Uterus (tissue), 4 donors: ENCODE measurements at places on chromosomes 4 and X. TPM values are rescaled to one million over a fixed set of nuclear protein-coding genes. Genes with fewer than 3 reads are reported as not detected.

- DNase-seq: no peak
- no peak overlapping the region for H3K4me3 ChIP-seq
- H3K27me3 ChIP-seq: no peaks in the 10 kb centered on the region
- no peaks in the 10 kb centered on the region for H3K36me3 ChIP-seq
Measured at GRCh38 chrX:40530509-40530908, 50.3 kb upstream of the ATP6AP2 start.

- H3K4me1 ChIP-seq: no peaks in the 10 kb centered on the region
- no peaks in the 10 kb centered on the region for H3K36me3 ChIP-seq
- no peak overlapping the region for H3K27ac ChIP-seq
Measured at GRCh38 chr4:187586892-187587291, 408.7 kb upstream of the ZFP42 start.

DNA sequence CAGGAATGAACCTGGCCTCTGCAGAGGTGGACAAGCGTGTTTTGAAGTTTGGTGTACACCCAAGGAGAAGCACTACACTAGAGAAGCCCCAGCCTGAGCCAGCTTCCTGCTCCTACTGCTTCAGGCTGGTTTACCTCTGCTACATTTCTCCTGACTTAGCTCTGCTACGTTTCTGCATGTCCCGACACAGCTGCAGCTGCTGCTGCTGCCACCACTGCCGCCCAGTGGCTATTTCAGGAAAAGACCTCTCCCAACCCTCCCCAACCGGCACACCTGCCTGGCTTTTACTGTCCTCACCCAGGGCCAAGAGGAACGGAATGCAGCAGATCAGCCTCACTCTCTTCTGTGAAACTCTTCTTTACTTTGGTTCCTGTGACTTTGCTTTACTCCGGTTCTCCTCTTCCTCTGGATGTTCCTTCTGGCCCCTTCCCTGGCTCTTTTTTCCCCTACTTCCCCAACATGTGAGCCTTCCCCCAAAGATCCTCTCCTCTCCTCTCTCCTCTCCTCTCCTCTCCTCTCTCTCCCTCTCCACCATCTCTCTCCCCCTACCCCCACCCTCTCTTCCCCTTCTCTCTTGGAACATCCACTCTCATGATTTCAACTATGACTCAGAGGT, 3.1 kb upstream of the P2RY4 start:
- no peaks in the 10 kb centered on the region for H3K27me3 ChIP-seq
- no peaks in the 10 kb centered on the region for H3K4me1 ChIP-seq
- no peak overlapping the region for H3K4me3 ChIP-seq
- H3K36me3 ChIP-seq: no peaks in the 10 kb centered on the region

DNA sequence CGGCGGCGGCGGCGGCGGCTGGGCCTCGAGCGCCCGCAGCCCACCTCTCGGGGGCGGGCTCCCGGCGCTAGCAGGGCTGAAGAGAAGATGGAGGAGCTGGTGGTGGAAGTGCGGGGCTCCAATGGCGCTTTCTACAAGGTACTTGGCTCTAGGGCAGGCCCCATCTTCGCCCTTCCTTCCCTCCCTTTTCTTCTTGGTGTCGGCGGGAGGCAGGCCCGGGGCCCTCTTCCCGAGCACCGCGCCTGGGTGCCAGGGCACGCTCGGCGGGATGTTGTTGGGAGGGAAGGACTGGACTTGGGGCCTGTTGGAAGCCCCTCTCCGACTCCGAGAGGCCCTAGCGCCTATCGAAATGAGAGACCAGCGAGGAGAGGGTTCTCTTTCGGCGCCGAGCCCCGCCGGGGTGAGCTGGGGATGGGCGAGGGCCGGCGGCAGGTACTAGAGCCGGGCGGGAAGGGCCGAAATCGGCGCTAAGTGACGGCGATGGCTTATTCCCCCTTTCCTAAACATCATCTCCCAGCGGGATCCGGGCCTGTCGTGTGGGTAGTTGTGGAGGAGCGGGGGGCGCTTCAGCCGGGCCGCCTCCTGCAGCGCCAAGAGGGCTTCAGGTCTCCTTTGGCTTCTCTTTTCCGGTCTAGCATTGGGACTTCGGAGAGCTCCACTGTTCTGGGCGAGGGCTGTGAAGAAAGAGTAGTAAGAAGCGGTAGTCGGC, 528 bp downstream of the FMR1 start:
- H3K27ac ChIP-seq: peak overlapping the region; percentile 91
- no peaks in the 10 kb centered on the region for H3K36me3 ChIP-seq
- peak overlapping the region; percentile 76 for H3K4me3 ChIP-seq
- peak; percentile 29 for DNase-seq
- no peaks in the 10 kb centered on the region for H3K4me1 ChIP-seq
- H3K27me3 ChIP-seq: no peaks in the 10 kb centered on the region

- H3K27me3 ChIP-seq: no peaks in the 10 kb centered on the region
- no peak for DNase-seq
- H3K4me1 ChIP-seq: no peaks in the 10 kb centered on the region
- no peaks in the 10 kb centered on the region for H3K36me3 ChIP-seq
- no peak overlapping the region for H3K27ac ChIP-seq
- no peak overlapping the region for H3K4me3 ChIP-seq
Measured at GRCh38 chr4:169236078-169236477, 34.7 kb downstream of the SH3RF1 start.

GRCh38 chr4:123350191-123350544, 46.4 kb upstream of the SPRY1 start:
- no peaks in the 10 kb centered on the region for H3K36me3 ChIP-seq
- no peaks in the 10 kb centered on the region for H3K27me3 ChIP-seq
- no peak overlapping the region for H3K27ac ChIP-seq
- H3K4me1 ChIP-seq: no peaks in the 10 kb centered on the region
- H3K4me3 ChIP-seq: no peak overlapping the region

DNA sequence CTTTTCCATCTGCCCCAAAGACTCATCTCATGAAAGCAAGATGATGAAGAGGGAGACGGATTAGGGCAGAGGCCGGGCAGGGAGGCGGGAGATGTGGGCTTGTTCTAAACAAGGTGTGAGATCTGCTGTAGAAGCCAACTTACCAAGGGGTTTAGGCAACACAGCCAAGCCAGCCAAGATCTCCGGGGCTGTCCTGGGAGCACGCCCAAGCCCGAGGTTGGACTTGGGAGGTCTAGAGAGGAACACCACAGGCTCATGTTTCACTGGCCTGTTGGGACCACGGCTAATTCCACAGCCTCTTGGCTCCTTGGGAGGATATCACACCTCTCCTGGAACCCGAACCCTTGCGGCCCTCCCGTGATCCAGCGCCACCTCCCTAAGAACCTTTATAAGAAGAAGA, 171.4 kb downstream of the CRLF2 start:
- no peak overlapping the region for H3K27ac ChIP-seq
- no peaks in the 10 kb centered on the region for H3K27me3 ChIP-seq
- H3K4me1 ChIP-seq: no peaks in the 10 kb centered on the region
- H3K4me3 ChIP-seq: no peak overlapping the region
- H3K36me3 ChIP-seq: no peaks in the 10 kb centered on the region

GRCh38 chr4:76955182-76955581, 5.6 kb downstream of the SEPTIN11 start:
- no peaks in the 10 kb centered on the region for H3K27me3 ChIP-seq
- no peak overlapping the region for H3K27ac ChIP-seq
- H3K36me3 ChIP-seq: no peaks in the 10 kb centered on the region
- no peaks in the 10 kb centered on the region for H3K4me1 ChIP-seq
- DNase-seq: no peak

- no peak overlapping the region for H3K27ac ChIP-seq
- H3K27me3 ChIP-seq: no peaks in the 10 kb centered on the region
- no peaks in the 10 kb centered on the region for H3K4me1 ChIP-seq
Measured at GRCh38 chrX:49291615-49292337, 11.7 kb upstream of the GAGE10 start.

- no peaks in the 10 kb centered on the region for H3K27me3 ChIP-seq
- DNase-seq: no peak
- H3K27ac ChIP-seq: no peak overlapping the region
- no peaks in the 10 kb centered on the region for H3K4me1 ChIP-seq
- no peak overlapping the region for H3K4me3 ChIP-seq
Measured at GRCh38 chr4:121788896-121789295, 12.2 kb upstream of the EXOSC9 start.

DNA sequence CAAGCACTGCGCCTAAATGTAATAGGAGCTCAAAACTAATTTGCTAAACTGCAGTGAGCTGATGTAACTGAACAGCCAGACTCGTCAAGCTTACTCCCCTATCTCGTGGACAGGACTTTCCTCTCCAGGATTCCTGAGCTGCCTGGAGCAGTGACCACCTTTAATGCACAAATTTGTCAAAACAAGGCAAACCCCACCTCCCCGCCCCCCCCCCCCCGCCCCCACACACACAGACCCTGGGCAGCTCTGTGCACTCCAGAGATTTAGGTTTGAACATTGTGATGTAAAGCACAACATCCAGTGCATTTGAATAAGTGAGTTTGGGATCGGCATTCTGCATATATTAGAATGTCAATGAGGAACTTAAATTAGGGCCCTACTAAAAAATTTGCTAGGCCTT, 77.7 kb upstream of the DHX15 start:
- no peaks in the 10 kb centered on the region for H3K27me3 ChIP-seq
- no peak for DNase-seq
- no peaks in the 10 kb centered on the region for H3K4me1 ChIP-seq
- H3K36me3 ChIP-seq: no peaks in the 10 kb centered on the region
- H3K27ac ChIP-seq: no peak overlapping the region

DNA sequence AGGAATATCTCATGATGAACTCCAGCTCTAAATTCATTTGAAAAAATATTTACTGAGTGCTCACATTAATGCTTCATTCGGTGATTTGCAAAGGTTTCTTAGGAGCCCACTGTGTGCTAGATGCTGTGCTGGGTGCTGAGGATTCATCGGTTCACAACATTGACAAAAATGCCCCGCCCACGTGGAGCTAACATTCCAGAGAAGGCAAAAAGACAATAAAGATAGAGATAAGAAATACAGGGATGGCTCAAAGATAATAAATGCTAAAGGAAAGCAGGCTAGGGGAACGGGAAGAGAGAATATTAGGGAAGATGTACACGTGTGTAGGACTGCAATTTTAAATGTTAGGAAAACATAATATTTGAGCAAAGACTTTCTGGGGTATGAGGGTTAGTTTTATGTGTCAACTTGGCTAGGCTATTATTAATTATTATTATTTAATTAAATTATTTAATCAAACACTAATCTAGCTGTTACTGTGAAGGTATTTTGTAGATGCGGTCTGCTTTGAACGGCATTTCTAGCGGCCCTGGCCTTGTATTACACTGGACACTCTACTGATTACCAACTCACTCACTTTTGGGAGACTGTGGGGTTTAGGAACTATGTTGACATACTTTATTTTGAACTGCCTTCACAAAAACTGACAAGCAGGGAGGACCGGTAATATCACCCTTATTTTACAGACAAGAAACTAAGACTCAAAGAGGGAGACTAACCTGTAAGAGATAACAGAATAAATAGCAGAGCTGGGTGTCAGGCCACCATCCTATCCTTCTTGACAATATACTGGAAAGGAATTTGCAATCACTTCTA, 61.9 kb upstream of the IRF2 start:
- no peaks in the 10 kb centered on the region for H3K27me3 ChIP-seq
- no peaks in the 10 kb centered on the region for H3K36me3 ChIP-seq
- peaks cover 4% of the 10 kb centered on the region for H3K4me1 ChIP-seq
- H3K27ac ChIP-seq: peak overlapping the region; percentile 95

DNA sequence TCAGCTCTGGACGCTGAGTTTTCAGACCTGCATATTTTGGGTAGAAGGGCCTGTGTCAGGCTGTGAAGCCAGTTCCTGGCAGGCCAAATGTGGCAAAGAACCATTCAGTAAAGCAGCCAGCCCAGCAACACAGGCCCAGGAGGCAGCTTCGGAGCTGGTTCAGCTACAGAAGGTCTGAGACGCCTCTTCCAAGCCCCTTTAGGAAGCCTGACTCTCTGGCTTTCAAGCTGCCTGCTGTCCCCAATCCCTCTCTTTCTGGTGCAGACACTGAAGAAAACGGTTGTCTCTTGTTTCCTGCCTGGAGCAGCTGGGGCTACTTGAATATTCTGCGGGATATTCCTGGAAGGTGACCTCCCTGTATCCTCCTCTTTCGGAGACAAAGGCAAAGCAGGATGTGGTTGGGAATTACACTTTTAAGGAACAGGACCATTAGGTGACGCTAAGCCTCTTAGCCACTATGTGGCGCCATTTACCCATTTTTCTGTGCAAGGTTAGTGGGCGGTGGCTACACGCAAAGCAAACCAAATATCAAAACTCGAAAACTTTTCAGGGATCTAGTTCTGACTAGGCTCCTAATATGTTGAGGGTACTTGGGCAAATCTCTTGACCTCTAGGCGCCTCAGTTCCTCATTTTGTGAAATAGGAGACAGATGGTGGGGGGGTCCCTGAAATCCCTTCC, 47.2 kb upstream of the LAS1L start:
- DNase-seq: peak; percentile 61
- H3K27me3 ChIP-seq: no peaks in the 10 kb centered on the region
- no peaks in the 10 kb centered on the region for H3K36me3 ChIP-seq
- no peak overlapping the region for H3K4me3 ChIP-seq
- no peaks in the 10 kb centered on the region for H3K4me1 ChIP-seq

GRCh38 chr4:96524311-96524875, 684.5 kb downstream of the PDHA2 start:
- H3K4me3 ChIP-seq: no peak overlapping the region
- H3K27ac ChIP-seq: no peak overlapping the region
- no peaks in the 10 kb centered on the region for H3K36me3 ChIP-seq
- H3K27me3 ChIP-seq: no peaks in the 10 kb centered on the region

GRCh38 chr4:189815404-189816192, 125.1 kb upstream of the FRG1 start:
- H3K27me3 ChIP-seq: no peaks in the 10 kb centered on the region
- DNase-seq: no peak
- no peak overlapping the region for H3K4me3 ChIP-seq
- H3K4me1 ChIP-seq: no peaks in the 10 kb centered on the region
- H3K36me3 ChIP-seq: no peaks in the 10 kb centered on the region

- no peaks in the 10 kb centered on the region for H3K36me3 ChIP-seq
- peak; percentile 64 for DNase-seq
- H3K4me3 ChIP-seq: no peak overlapping the region
- no peak overlapping the region for H3K27ac ChIP-seq
- no peaks in the 10 kb centered on the region for H3K27me3 ChIP-seq
- H3K4me1 ChIP-seq: no peaks in the 10 kb centered on the region
Measured at GRCh38 chr4:3880615-3881120, 114.5 kb downstream of the ADRA2C start.

- H3K36me3 ChIP-seq: no peaks in the 10 kb centered on the region
- H3K27ac ChIP-seq: no peak overlapping the region
- no peak for DNase-seq
- no peaks in the 10 kb centered on the region for H3K27me3 ChIP-seq
- no peaks in the 10 kb centered on the region for H3K4me1 ChIP-seq
Measured at GRCh38 chrX:115531818-115532403, 29.1 kb upstream of the PLS3 start.

GRCh38 chr4:159235779-159236368, 133.0 kb downstream of the RAPGEF2 start:
- H3K4me1 ChIP-seq: no peaks in the 10 kb centered on the region
- no peak overlapping the region for H3K4me3 ChIP-seq
- H3K27ac ChIP-seq: no peak overlapping the region
- no peak for DNase-seq

GRCh38 chrX:119721487-119721886, 28.5 kb upstream of the SEPTIN6 start:
- no peaks in the 10 kb centered on the region for H3K36me3 ChIP-seq
- no peak overlapping the region for H3K4me3 ChIP-seq
- H3K27me3 ChIP-seq: no peaks in the 10 kb centered on the region
- H3K27ac ChIP-seq: no peak overlapping the region
- H3K4me1 ChIP-seq: no peaks in the 10 kb centered on the region
- DNase-seq: no peak

RAP2C gene
- 146 TPM for total RNA-seq

POLN gene
- total RNA-seq: not detected

LRIT3 gene
- 0.27 TPM for total RNA-seq

FAM193A gene
- total RNA-seq: 51.2 TPM

IQCM gene
- not detected for total RNA-seq

ASB5 gene
- not detected for total RNA-seq

PABPC1L2B gene
- not detected for total RNA-seq

ADAM29 gene
- total RNA-seq: not detected

ZCCHC13 gene
- not detected for total RNA-seq

SPANXN3 gene
- total RNA-seq: not detected

ANKRD17 gene
- 40.2 TPM for total RNA-seq
